ENCODE measurements at places on chromosomes 2 and 18. TPM values are rescaled to one million over a fixed set of nuclear protein-coding genes. Genes with fewer than 3 reads are reported as not detected.

Gene NT5DC4
- total RNA-seq, result not detected

Gene AKAIN1
- total RNA-seq, result not detected

Gene RAPGEF4
- total RNA-seq, result not detected

Gene SLC30A3
- 0.33 TPM for total RNA-seq

Gene HSPE1
- 476 TPM for total RNA-seq

Gene C2orf78
- total RNA-seq, result not detected

Gene IL36RN
- total RNA-seq, result not detected

Gene SPDYA
- total RNA-seq, result 0.83 TPM

Gene PSMA8
- total RNA-seq, result 1.4 TPM

- DNase-seq, result no peak
These were observed 220.2 kb upstream of the SIX2 start for GRCh38 chr2:45229411-45229810.

DNA sequence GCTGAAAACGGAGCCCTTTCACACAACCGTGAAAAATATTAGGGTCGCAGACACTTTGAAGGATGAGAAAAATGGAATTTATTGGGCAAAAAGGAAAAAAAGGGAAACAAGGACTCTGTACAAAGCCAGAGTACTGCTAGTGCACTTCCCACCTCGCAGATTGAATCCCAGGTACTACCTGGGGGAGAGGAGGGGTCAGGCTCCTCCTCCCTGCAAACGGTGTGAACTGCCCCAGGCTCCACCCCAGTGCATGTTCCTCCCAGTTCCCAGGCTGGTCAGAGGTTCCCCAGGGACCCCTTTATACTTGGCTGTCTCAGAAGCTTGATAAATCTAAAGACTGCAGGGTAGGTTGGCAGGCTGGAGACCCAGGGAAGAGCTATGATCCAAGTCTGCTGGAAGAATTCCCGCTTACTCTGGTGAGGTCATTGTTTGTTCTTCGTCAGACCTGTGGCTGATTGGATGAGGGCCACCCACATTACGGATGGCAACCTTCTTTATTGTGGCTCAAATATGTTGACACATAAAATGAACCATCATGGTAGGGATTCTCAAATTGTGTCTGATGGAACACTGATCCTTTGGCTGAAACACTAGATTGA, 290.4 kb upstream of the POU3F3 start:
- no peak for DNase-seq

GRCh38 chr2:233323851-233324250, 16.2 kb downstream of the SAG start:
- no peak for DNase-seq

GRCh38 chr2:31142110-31142509, 3.9 kb upstream of the GALNT14 start:
- DNase-seq, result no peak

DNA sequence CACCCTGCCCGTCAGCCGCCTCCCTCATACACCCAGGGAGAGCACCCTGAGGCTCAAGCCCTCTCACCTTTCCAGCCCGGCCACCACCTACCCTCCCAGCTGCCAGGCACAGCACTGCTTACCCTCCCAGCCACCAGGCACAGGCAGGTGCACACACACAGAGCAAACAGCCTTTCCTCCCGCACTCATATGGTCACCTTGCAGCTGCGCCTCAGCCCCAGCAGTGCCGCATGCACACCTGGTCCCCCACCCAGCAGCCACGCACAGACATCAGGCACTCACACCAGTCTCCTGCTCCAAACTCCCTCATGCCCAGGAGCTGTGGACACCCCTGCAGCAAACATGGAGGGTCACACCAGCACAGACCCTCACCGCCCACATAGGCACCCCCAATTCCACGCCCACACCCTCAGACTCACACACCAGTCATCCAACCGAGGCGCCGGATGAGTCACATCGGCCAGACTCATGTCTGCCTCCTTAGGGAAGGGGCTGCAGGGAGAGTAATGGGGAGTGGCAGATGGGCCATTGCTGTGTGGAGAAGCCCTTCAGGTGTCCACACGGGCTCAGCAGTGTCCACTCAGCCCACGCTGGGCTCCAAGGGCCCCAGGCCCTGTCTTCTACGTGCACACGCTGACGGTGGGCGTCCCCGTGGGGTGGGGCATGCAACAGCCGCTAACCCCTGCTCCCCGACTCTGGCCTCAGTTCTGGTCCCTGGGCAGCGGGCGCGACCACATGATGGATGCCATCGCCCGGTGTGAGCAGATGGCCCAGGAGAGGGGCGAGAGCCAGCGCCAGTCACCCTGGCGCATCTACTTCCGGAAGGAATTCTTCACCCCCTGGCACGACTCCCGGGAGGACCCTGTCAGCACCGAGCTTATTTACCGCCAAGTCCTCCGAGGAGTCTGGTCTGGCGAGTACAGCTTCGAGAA, 22.3 kb upstream of the GPR17 start:
- DNase-seq, result no peak

GRCh38 chr2:134218930-134219658, 34.8 kb upstream of the MGAT5 start:
- DNase-seq, result peak; percentile 37

DNA sequence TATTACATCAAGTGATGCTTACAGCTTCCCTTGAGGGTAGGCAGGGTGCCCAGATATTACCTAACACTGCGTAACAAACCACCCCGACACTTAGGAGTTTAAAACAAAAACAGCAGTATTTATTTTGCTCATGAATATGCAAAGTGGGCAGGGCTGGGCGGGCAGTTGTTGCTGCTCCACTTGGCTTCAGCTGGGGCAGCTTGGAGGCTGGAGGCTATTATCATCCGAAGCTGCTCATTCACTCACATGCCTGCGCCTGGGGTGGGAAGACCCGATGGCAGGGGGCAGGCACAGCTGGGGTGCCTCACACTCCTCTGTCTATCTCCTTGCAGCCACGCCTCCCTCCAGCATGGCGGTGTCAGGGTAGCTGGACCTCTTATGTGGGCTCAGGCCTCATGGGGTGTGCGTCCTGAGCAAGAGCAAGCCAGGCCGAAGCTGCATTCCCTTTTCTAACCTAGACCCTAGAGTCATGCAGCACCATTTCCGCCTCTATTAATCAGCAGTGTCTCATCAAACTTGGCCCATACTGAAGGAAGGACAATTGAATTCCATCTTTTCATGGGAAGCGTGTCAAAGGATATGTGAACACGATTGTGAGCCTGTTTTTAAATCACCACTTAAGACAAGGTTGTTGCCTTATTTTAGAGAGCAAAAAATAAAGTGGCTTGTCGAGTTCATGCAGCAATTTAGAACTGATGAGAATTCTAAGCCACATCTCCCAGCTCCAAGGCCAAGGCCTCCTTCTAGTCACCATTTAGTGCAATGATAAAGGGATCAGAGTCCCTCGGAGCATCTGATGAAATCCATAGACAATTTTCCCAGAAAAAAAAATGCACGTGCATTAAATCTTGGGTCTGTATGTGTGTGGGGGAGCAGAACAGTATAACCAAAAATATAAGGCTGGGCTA, 54.9 kb downstream of the SDC1 start:
- no peak for DNase-seq

DNA sequence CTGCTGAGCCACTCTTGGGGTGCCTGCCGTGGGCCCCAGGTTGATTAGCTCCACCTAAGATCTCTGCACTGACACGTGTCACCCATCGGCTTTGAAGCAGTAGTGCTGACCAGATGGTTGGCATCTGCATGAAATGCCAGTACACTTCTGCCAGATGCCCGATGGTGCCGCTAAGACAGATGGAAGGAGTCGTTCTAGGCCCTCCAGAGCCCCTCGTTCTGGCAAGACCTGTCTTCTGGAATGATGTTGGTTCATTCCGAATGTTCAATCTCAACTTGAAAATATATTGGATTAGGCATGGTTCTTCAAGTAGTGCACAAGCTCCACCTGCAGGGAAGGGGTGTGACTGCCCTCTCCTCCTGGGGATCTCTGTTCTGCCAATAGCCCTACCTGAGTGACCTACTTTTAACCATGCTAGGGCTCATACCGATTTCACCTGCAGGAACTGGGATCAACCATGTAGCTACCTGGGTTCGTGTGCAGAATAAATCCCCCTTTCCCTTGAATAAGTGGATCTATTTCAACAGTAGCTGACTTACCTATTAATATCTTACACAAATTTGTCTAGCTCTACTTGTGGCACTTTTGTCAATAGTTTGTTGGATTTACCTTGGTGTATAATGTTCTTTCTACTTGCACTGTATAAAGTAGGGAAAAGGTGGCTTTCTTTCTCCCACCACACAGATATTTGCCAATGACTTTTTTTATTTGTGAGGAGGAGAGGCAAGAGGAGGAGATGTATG, 342.6 kb downstream of the CTNNA2 start:
- DNase-seq, result no peak

DNA sequence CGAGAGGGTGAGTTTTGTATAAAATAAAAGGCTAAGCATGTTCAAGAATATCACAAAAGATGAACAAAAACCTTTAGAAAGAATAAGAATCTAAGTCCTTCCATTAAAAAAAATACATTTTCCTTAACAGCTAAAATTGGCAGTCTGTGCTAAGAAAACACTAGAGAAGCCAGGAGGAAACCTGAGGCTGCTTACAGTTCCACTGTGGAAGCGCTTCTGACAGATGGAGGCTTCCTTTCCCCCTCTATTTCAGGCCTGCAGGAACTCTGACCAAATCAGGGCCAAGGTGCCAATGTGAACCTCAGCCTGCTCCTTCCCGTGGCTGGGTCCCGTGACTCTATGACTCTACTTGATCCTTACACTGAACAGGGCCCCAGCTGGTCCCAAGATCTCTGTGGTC, 108.1 kb upstream of the ARHGAP28 start:
- no peak for DNase-seq

DNA sequence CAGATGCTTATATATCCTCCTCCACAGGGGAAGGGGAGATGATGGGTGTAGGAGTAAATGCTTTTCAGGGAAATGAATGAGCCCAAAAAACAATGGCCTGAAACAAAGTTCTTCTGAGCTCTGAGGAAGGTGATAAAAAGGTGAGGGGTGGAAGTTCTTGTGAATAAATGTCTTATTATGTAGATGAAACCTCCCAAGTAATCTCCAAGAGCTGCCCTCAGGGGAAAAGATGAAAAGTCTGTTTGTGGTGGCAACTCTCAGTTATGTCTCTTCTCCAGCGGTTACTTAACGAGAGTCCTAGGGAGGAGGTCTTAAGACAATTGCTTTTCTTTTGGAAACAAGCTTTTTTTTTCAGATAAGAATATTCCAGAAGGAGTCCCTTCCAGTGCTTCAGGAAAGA, 115.5 kb upstream of the CHAC2 start:
- no peak for DNase-seq

DNA sequence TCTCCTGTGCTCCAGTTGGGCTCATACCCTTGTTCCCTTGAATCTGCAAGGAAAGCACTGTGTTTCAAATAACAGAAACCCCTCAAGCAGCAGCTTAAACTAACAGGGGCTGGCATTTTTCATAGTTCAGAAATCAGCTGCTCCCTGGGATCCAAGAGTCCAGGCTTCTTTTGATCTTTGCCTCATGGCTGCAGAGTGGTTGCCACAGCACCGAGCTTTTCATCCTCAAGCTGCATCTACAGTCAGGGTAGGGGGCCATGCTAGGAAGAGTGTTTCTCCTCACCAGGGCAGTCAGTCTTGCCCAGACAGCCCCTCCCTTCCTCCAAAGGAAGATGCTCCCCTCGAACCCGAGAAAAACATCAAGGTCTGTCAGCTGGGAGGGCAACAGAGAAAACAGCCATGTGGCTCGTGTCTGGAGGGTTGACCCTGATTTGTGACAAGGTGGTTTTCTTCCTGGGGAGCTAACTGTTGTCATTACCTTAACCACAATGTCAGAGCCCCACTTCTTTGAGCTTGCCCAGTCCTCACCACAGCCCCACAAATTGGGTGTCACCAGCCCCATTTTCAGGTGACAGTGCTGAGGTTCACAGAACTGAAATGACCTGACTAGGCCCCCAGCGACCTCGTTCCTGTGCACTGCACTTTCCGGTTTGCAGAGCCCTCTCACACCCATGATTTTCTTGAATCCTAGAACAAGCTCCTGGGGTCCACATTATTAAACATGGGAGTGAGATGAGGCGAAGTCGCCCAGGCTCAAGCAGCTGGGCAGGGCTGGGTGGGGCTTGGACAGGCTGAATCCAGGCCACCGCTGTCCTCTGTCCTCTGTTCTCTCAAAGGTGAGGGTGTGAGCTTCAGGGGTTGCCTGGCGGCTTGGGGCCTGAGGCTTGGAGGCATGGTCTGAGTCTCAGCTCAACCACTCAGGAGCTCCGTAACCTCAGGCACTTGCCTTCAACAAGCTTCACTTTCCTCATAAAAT, 21.9 kb downstream of the ATOH8 start:
- no peak for DNase-seq

GRCh38 chr2:25103287-25103871, 61.5 kb downstream of the EFR3B start:
- no peak for DNase-seq

All from CD8-positive, alpha-beta memory T cell (primary cell).